ENCODE measurements at places on chromosomes 2 and 18. TPM values are rescaled to one million over a fixed set of nuclear protein-coding genes. Genes with fewer than 3 reads are reported as not detected.

Gene CABLES1
- total RNA-seq: 15.8 TPM

Gene SGPP2
- total RNA-seq: 0.46 TPM

Gene PID1
- total RNA-seq: 3.6 TPM

Gene MYL12A
- total RNA-seq: 261 TPM

Gene TWSG1
- total RNA-seq: 20.2 TPM

Gene EMILIN1
- total RNA-seq: 0.64 TPM

Gene CLEC4F
- total RNA-seq: not detected

Gene MAP3K19
- not detected for total RNA-seq

Gene TBR1
- total RNA-seq: not detected

Gene CRYBA2
- total RNA-seq: not detected

Gene DTYMK
- total RNA-seq: 99.7 TPM

Gene GULP1
- 41.1 TPM for total RNA-seq

Gene DUSP2
- 0.53 TPM for total RNA-seq

Gene ESPNL
- 0.43 TPM for total RNA-seq

Gene OBSL1
- total RNA-seq: 26.1 TPM

Gene CHRND
- total RNA-seq: not detected

Gene SCN9A
- 4.8 TPM for total RNA-seq

Gene DBI
- 570 TPM for total RNA-seq

Gene ALLC
- not detected for total RNA-seq

Gene CD8B2
- not detected for total RNA-seq

Gene WDSUB1
- 8.0 TPM for total RNA-seq

Gene SP5
- total RNA-seq: not detected

Gene IL1RN
- 0.94 TPM for total RNA-seq

Gene ARMC9
- total RNA-seq: 16.3 TPM

Data from A549 treated with ZK216348 at 1 μM for 4 hours (cell line).